T-helper 1 cell treated with Interleukin-12 subunit alpha and Interleukin-12 subunit beta and Interleukin-4 antibody, amounts not matched to agents 30 ng/mL and 1 ng/mL, for 36 hours (primary cell): ENCODE measurements at places on chromosomes 16 and 17. TPM values are rescaled to one million over a fixed set of nuclear protein-coding genes. Genes with fewer than 3 reads are reported as not detected.

STAC2 gene
- not detected in 2 replicates for total RNA-seq

SUMO2 gene
- 493 and 503 TPM in 2 replicates for total RNA-seq

CDK3 gene
- total RNA-seq: 7.6 and 7.9 TPM in 2 replicates

MPHOSPH6 gene
- total RNA-seq: 28.2 and 34.6 TPM in 2 replicates

VKORC1 gene
- 61.1 and 63.1 TPM in 2 replicates for total RNA-seq

GAS7 gene
- not detected in 2 replicates for total RNA-seq

CYGB gene
- 0.29 TPM in 2 replicates for total RNA-seq

RDM1 gene
- 6.1 and 6.3 TPM in 2 replicates for total RNA-seq

WNT9B gene
- total RNA-seq: not detected in 2 replicates

CD300C gene
- total RNA-seq: 0.80 and 1.3 TPM in 2 replicates

SMTNL2 gene
- not detected in 2 replicates for total RNA-seq

ZNF785 gene
- 21.5 and 22.4 TPM in 2 replicates for total RNA-seq

BCL6B gene
- total RNA-seq: 2.2 and 2.5 TPM in 2 replicates

KRT12 gene
- not detected in 2 replicates for total RNA-seq

NPIPB9 gene
- 5.2 and 5.4 TPM in 2 replicates for total RNA-seq

CRAMP1 gene
- total RNA-seq: 36.9 and 37.8 TPM in 2 replicates

CHST5 gene
- total RNA-seq: not detected in 2 replicates

CCL2 gene
- total RNA-seq: 0.22 and 0.49 TPM in 2 replicates

CD300LB gene
- not detected in 2 replicates for total RNA-seq

CA7 gene
- not detected in 2 replicates for total RNA-seq

CMTR2 gene
- total RNA-seq: 19.8 and 24.4 TPM in 2 replicates

KRTAP2-1 gene
- total RNA-seq: not detected in 2 replicates

FBXO47 gene
- not detected in 2 replicates for total RNA-seq

CCP110 gene
- 30.8 and 39.1 TPM in 2 replicates for total RNA-seq

CACNG3 gene
- total RNA-seq: not detected in 2 replicates

SLC52A1 gene
- total RNA-seq: 0.29 and 0.51 TPM in 2 replicates

CNTNAP4 gene
- total RNA-seq: not detected in 2 replicates

HS3ST2 gene
- total RNA-seq: not detected in 2 replicates

FAM20A gene
- not detected in 2 replicates for total RNA-seq

HIC1 gene
- 101 and 105 TPM in 2 replicates for total RNA-seq

CCL4L2 gene
- total RNA-seq: 10.2 and 10.8 TPM in 2 replicates

TEX19 gene
- 0.10 TPM in 1 of 2 replicates, not detected in the other for total RNA-seq

GPRC5B gene
- 0.22 TPM in 1 of 2 replicates, not detected in the other for total RNA-seq

MYL11 gene
- total RNA-seq: not detected in 2 replicates

TMEM238L gene
- not detected in 2 replicates for total RNA-seq

TSPAN10 gene
- 0.37 and 0.47 TPM in 2 replicates for total RNA-seq

ZMYND15 gene
- total RNA-seq: 0.10 and 0.12 TPM in 2 replicates

RAB37 gene
- total RNA-seq: 50.4 and 56.8 TPM in 2 replicates

ABCC11 gene
- not detected in 2 replicates for total RNA-seq

HCRT gene
- 0.39 TPM in 1 of 2 replicates, not detected in the other for total RNA-seq

AXIN2 gene
- 2.8 and 3.0 TPM in 2 replicates for total RNA-seq

NPIPB6 gene
- 1.3 and 1.4 TPM in 2 replicates for total RNA-seq

EXOC3L1 gene
- 0.42 and 0.61 TPM in 2 replicates for total RNA-seq

MAPT gene
- 0.10 and 0.25 TPM in 2 replicates for total RNA-seq

TM4SF5 gene
- total RNA-seq: 0.22 and 0.83 TPM in 2 replicates

DUS2 gene
- total RNA-seq: 24.8 and 27.8 TPM in 2 replicates

PRSS53 gene
- 4.1 and 5.5 TPM in 2 replicates for total RNA-seq

TBC1D3K gene
- not detected in 2 replicates for total RNA-seq
